ENCODE measurements at places on chromosomes 16 and 17.

DNA sequence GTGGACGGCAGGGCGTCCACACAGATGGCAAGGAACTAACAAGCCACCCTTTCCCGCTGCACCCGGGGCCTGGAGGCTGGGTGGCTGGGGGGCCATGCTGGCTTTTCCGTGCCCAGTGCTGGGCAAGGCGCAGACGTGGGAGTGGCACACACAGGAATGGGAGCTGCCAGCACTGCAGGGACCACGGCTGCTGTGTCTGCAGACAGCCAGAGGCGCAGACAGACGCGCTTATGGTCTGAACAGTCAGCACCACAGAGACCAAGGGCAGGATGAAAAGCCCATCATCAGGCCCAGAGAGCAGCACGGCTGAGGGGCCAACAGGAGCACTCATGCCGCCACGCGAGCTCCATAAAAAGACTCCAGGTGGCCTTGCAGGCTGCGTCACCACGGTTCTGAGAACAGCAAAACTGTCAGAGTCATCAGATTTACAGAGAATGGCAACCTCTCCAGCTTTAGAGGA, 24.0 kb downstream of the PDIA2 start:
- no peak for DNase-seq

- peak; percentile 87 for DNase-seq
Measured at GRCh38 chr17:42484304-42484703, 25.6 kb downstream of the ATP6V0A1 start.

GRCh38 chr16:87806261-87806640, 40.5 kb upstream of the KLHDC4 start:
- DNase-seq, result no peak

DNA sequence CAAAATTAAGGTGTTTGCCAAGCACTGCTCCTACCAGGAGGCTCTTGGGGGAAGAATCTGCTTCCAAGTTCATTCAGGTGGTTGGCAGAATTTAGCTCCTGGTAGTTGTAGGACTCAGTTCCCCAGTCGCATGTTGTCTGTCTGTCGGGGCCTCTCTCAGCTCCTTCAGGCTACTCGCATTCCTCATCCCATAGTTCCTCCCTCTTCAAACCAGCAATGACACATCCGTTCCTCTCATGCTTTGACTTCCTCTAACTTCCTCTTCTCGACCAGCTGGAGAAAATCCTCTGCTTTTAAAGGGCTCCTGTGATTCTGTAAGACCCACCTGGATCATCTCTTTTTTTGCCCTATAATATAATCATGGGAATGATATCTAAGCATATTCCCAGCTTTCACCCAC, 108.1 kb downstream of the PMP22 start:
- DNase-seq, result no peak

DNA sequence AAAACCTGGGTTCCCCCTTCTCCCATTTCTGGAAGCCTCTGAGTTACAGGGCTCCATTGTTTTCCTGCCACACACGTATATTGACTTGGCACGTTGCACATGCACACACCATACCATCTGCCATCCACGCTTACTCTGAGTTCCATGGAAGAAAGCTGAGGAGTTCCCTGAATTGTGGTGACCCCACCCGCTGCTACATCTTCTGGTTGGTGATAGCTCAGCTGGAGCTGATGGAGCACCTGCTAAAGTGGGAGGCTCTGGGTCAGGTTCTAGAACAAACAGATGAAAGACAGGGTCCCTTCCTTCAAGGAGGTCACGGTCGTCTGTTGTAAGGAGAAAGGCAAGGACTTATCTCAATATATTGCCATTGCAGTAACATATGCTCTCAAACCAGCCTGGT, 41.1 kb downstream of the TMEM11 start:
- DNase-seq, result no peak

All from central memory CD8-positive, alpha-beta T cell (primary cell).